ENCODE measurements at places on chromosomes 3 and 15.

- no peak for DNase-seq
These were observed 8.8 kb upstream of the SH3BP5 start for GRCh38 chr3:15341030-15341726.

DNA sequence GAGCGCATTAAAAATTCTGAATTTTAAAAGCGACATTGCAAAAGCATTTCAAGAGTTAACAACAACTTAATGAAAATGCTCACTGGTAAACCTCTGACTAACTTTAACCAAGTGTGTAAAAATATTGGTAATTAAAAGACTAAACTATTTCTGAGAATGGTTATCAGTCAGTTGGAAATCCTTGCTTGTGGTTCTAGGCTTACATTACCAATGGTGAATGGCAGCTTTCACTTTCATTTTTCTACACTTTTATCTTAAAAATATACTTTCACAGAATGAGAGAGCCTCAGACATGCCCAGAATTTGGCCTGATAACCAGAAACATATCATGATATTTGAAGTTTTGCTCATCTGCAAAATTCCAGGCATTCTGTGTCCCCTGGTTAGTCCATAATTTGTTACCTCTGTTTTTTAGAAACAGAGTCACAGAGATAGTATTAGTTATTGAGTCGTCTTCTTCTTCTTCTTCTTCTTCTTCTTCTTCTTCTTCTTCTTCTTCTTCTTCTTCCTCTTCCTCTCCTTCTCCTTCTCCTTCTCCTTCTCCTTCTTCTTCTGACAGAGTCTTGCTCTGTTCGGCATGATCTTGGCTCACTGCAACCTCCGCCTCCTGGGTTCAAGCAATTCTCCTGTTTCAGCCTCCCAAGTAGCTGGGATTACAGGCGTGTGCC lies 5.5 kb upstream of the RNF111 start:
- no peak for DNase-seq

DNA sequence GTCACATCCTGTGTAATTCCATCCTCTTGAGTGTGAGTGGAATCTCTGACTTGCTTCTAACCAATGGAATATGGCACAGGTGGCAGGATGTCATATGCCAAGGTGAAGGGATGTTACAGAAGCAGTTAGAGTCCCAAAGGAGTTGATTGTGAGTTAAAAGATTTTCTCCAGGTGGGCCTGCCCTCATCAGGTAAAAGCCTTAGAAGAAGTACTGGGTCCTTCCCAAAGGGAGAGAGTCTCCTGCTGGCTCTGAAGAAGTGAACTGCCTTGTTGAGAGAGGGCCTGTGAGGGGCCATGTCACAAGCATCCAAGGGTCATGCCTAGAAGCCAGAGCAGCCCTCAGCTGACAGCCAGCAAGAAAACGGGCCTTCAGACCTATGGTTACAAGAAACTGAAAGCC lies 13.1 kb downstream of the CMTM7 start:
- DNase-seq: no peak

DNA sequence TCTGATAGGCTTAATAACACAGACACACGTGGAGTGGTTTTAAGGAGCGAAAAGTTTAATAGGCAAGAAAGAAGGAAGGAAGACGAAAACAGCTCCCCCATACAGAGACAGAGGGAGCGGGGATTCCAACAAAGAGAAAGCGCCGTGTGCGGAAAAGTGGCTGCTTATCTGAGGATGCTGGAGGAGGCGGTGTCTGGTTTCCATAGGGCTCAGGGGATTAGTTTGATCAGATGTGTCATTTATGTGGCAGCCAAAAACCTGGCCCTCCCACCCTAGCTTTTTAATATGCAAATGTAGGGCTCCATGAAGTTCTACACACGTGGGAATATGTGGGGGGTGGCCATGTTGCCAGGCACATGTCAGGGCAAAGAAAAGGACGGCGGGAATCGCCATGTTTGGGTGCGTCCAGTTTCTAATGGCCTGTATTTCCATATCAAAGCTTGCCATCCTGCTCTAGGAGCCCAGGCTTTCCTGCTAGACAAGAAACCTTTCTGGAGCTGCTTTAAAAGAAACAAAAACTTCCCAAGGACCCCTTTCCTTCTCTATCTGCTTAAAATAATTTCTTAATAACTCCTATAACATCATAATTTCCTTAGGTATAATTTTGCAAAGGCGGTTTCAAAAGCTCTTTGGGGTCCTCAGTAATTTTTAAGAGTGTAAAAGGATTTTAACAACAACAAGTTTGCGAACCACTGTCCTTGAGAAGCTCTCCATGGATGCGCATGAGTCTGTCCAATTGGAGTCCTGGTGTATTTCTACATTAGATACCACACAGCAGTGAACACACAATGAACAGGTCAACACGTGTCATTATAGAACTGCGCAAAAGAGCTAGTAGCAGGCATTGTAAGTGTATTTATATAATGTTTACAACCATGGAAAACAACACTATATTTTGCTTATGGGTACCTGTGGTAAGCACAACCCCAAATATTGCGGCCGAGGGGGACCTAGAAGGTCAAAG lies 622 bp upstream of the ZNF589 start:
- DNase-seq: no peak

GRCh38 chr15:87312221-87312620 lies 944.3 kb downstream of the NTRK3 start:
- DNase-seq: no peak

- no peak for DNase-seq
These were observed 48.5 kb upstream of the TSPAN3 start for GRCh38 chr15:77119446-77119845.

- DNase-seq: no peak
These were observed 15.2 kb upstream of the PIK3R4 start for GRCh38 chr3:130761730-130762311.

- DNase-seq: no peak
These were observed 456.2 kb upstream of the THBS1 start for GRCh38 chr15:39124553-39125171.

GRCh38 chr3:32522682-32523081 lies 20.0 kb upstream of the CMTM6 start:
- DNase-seq: no peak

DNA sequence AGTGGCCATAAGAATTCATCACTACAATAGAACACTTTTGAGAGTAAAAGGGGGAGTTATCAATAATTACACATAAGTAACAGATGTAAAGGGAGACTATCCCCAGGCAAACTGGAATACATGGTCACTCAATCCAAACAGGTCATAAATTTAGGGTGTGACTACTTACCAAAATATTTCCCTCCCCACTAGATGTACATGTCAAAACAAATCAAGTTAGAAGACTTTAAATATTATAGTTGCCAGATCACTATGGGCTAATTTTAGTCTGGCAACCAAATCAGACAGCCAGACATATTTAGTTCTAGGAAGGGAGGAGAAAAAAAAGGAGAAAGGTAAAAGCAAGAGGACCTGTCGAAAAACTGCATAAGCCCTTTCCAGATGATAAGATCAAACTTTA lies 23.1 kb downstream of the SLC24A5 start:
- no peak for DNase-seq

DNA sequence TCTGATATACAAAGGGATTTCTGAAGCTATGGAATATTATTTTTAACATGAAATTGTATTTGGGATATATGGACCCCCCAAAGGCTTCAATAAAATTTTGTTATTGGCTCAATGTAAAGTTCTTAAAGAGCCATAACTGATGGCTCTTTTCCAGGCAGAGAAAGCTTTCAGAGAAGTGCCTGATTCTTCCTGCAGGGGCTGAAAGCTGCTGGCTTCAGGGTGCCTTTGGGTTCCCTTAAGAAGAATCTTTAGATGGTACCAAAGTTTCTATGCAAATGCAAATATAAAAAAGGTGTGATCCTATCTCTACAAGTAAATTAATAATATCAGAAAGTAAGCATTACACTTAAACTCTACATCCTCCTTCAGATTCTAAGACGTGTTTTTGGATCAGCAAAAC lies 72.6 kb downstream of the NR2F2 start:
- DNase-seq: no peak

GRCh38 chr3:96264701-96265100 lies 549.7 kb upstream of the EPHA6 start:
- no peak for DNase-seq

GRCh38 chr3:63124090-63124489 lies 154.0 kb upstream of the SYNPR start:
- DNase-seq: no peak

DNA sequence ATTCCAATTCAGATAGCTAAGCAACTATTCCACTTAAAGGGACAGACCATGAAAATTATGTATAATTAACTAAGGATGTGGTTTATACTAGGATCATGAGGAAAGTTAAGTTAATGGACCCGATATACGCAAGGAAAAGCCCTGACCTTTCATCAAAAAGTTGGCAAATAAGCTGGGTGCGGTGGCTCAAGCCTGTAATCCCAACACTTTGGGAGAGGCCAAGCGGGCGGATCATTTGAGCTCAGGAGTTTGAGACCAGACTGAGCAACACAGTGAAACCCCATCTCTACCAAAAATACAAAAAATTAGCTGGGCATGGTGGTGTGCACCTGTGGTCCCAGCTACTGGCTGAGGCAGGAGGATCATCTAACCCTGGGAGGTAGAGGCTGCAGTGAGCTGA lies 39.6 kb downstream of the SCAP start:
- DNase-seq: no peak

- DNase-seq: no peak
These were observed 43.6 kb upstream of the RPL32 start for GRCh38 chr3:12884790-12885582.

DNA sequence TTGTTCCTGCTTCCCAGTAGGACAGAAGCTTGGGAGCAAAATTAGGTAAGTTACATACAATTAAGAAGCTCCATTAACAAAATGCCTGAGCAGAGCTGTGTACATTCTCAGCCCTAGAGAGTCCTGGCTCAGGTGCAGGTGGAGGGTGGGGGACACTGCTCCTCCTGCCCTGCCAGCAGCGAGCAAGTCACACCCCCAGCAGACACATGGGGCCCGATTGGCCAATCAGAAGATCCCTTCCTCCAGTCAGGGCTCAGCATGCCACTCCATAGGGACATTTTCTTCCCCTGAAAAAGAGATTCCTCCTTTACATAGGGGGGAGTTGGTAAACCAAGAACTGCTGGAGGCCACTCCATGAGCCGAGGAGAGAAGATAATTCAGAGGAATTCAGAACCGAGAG lies 62.1 kb downstream of the PLXNA1 start:
- DNase-seq: no peak

DNA sequence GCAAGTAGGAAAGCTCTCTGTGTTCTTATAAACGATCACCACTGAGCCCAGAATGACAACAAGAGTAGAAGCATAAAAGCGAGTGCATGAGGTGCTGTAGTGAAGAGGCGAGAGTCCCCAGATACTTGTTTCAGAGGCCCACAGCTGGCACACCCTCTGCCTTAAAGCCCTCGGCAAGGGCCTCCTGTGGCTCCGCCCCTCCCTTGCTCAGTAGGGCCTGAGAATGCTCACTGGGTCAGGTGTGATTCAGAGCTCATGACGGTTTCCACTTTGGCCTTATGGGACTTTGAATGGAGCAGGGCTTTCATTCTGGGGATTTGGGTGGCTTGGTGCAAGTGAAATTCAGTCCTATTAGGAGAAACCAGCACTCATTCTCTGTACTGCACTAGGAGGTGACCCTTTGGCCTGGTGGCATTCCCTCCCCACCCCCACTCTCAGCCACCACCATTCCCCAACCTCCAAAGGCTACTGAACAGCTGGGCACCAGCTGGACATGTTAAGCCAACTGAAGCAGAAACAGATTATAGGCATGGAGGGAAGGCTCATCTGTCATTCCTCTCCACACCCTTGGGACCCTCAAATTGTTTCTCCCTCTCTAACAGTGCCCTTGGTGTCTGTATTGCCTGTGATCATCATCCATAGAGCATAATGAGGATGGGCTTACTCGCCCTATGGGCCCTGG lies 109.6 kb upstream of the CTDSPL start:
- DNase-seq: no peak

DNA sequence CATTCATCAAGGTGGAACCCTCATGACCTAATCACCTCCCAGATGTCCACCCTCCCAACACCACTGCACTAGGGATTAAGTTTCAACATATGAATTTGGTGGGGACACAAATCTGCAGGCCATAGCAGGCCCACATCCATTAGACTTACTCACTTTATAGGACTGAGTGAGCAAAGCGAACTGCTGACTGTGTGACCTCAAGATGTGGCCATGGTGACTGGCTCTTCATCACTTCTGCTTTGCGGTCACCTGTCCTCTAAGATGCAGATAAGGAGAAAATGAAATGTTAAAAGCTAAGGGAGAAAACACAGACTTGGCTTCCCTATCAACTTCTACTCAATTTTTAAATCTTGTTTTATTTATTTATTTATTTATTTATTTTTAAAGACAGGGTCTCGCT lies 14.5 kb upstream of the DCP1A start:
- DNase-seq: no peak

GRCh38 chr3:15098503-15099363 lies at the start of gene RBSN:
RBSN (minus strand) TSS chr3:15099148; CDS start chr3:15096120, 3,028 bp downstream.
- peak; percentile 77 for DNase-seq

- no peak for DNase-seq
These were observed 133.3 kb downstream of the CMSS1 start for GRCh38 chr3:99950921-99951320.

DNA sequence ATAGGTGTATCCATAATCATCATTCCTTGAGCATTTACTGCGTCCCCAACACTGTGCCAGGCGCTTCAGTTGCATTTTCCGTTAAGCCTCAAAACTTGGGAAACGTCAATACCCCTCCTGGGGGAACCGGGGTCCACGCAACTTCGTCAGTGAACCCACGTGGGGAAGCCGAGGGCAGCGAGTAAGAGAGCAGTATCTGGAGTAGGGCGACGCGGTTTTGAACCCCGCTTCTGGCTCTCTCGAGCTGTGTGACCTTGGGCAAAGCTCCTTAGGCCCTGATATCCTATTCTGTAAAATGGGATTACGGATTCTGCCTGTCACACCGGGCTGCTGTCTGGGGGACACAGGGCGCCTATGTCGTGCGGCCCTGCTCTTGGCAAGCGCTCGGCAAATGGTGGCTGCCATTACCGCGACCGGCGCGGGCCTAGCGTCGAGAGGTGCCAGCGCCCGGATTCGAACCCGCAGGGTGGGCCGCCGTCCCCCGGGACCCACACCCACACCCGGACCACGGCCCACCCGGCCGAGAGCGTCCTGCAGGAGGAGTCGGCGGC lies 590 bp downstream of the POLG start:
- no peak for DNase-seq

GRCh38 chr3:15825016-15825415 lies 27.2 kb upstream of the ANKRD28 start:
- no peak for DNase-seq

DNA sequence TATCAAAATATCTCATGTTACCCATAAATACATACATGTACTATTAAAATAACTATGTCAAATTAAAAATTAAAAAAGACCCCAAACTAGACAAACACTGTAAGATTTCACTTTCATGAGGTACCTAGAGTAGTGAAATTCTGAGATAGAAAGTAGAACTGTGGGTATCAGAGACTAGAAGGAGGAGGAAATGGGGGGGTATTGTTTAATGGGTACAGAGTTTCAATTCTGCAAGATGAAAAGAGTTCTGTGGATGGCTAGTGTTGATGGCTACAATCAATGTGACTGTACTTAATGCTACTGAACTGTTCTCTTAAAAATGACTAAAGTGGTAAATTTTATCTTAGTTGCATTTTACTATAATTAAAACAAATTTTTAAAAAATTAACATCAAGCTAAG lies 36.6 kb downstream of the RFX7 start:
- DNase-seq: no peak

Data from GOT3 (cell line).